ENCODE measurements at places on chromosomes 5 and 9.

DNA sequence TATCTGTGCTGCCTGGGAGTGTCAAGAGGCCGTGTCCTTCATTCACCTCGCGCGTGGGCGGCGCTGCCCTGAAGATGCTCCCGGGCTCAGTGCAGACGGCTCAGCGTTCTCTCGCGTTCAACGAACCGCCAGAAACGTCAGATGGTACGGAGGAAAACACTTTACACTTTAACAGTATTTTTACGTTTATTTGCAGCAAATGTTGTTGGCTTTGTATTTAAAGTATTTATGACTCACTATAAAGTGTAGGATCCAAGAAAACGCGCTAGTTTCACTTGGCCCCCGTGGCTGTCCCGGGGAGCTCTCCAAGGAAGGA is 544 bp upstream of the ERCC6L2 start:
- no peak for DNase-seq

GRCh38 chr5:138159666-138160065 is 18.8 kb downstream of the BRD8 start:
- no peak for DNase-seq

DNA sequence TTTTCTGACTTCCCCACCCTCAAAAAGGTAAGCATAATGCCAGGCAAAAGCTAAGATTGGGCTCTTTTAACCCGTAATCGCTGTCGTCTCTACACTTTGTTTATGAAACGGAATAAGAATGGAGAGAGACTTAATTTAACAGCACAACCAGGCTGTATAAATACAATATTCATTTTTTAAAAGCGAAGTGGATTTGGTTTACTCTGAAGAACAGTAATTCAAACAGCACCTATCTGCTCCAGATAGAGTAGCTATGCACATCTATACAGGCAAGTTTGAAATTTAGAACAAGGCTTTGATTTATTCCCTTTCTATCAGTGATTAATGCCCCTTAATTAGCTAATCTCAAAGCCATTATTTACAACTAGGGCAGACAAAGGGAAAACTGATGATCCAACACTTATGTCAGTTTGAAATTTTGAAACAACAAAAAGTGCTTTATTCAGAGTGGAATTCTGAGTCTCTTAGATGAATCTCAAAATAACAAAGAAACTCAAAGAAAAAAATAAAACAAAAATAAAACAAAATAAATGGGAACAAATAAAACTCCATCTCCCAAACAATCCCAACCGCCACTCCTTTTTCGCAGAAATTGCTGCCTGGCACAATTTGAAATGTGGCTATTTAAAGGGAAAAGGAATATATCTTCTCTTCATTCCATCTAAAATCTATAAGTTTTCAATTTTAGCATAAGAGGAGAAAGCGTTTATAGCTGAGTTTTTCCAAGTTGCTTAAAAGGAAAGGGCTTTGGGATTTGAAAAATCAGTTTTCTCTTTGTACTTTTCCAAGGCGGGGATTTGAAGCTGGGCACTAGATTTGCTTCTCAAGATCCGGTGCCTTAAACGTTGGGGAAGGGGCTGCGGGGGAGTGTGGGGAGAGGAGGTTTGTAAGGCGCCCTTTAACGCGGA is 298.6 kb downstream of the PARP8 start:
- DNase-seq = no peak

DNA sequence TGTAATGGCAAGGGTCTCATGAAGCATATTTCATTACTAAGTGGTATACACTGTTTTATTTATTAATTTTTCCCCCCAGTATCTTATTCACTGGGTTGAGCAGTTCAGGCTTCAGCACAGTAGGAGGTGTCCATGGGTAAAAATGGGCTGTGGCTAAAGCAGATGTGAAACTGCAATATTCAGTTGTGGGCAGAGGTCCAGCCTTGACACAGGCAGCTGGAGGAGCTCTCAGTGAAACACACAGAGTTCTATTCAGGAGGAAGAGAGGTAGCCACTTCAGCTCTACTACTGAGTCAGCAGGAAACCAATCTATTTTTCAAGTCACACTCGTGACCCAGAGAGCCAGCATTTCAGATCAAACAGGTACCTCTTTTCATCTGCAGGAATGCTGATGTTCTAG is 418.3 kb downstream of the CDH10 start:
- no peak for DNase-seq

GRCh38 chr9:37990404-37991015 is 78.5 kb downstream of the SHB start:
- no peak for DNase-seq

- no peak for DNase-seq
These were observed 50.6 kb downstream of the SIL1 start for GRCh38 chr5:139147483-139148087.

DNA sequence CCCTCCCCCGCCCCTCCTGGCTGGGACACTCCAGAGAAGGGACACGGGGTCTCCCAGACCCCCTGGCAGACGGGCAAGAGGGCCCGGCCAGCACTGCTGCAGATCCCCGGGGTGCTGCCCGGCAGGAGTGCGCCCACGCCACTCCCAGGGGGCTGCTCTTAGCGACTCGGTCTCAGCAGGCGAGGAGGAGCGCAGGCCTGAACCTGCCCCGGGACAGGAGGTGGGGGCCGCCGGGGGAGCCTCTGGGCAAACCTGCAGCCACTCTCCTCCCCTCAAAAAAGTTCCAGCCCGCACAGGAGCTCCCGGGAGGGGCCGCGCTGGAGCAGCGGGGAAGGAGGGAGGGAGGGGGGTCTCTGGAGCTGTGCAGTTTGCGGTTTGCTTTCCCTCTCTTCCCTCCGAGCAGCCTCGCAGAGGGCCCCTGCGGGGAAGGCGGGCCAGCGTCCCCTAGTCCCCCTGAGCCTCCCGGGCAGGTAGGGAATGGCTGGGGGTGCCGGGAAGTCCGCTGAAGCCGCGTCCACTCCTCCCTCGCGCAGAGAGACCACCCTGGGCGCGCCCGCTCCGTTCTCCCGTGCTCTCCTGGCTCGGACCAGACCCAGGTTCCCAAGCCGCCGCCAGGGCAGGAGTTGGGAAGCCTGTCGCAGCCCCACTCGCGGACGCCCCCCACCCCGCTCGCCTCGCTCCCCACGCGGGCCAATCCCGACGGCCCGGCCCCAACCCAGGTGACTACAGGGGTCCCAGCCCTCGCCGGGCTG is 44.2 kb downstream of the NACC2 start:
- DNase-seq = peak; percentile 68

DNA sequence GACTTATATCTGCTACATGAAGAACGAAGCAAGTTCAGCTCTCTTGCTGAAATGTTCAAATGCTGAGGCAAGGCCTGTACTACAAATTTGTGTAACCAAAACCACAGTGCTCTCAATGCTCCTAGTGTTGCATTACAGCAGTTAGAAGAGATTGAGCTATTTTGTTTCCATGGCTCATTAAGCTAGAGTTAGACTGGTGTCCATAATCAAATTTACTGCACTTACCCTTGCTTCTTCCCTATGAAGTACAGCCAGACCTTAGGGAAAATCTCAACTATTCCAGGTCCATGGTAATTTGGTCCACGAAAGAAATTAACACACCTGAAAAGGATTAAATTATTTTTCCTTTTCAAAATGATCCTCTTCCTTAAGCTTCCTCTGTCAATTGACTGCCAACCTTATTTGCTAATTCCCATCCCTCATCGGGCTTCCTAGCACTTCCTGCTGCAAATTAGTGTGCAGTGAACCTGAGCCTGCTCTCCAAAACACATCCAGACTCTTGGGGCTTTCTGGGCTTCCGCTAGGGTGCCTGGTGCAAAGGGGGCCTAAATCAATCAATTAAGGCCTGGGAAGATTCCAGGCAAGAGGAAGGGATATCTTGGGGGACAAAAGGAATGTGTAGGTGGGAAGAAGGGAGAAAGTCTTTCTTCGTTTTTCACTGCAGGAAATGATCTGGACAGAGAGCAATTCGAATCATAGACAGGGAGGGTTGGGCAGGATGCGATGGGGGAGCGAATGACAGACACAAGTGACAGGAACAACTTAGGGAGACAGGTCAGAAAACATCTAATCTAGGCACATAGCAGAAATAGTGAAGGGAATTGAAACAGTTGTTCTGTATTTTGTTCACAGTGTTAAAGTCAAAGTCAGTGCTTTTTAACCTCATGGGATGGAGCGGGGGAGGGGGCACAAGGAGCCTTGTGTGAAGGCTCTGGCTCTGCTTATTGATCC is 542.4 kb downstream of the RAB3C start:
- no peak for DNase-seq

- no peak for DNase-seq
These were observed 514 bp downstream of the SOHLH1 start for GRCh38 chr9:135698767-135699166.

- peak; percentile 25 for DNase-seq
These were observed 66.8 kb downstream of the AMBP start for GRCh38 chr9:114011313-114011712.

- no peak for DNase-seq
These were observed 9.4 kb downstream of the JAKMIP2 start for GRCh38 chr5:147773139-147773538.

GRCh38 chr5:72383280-72383679 is 63.1 kb downstream of the PTCD2 start:
- no peak for DNase-seq

DNA sequence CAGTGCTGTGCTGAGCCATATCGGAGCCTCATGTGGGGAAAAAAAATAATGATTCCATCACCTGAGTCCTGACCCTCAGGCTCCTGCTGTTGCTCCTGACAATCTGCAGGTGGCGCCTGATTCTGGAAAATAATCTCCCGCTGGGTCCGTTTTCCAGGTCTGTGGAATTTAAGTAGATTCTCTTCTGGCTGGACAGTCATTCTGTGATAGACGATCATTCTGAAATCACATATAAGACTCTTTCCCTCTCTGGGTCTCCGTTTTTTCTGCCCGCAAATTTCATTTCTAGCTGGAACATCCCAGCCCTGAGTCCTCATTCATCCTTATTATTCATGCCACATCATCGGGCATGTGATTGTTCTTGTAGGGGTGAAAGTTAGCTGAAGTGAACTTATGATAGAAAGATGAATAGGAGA is 22.1 kb upstream of the STXBP1 start:
- no peak for DNase-seq

DNA sequence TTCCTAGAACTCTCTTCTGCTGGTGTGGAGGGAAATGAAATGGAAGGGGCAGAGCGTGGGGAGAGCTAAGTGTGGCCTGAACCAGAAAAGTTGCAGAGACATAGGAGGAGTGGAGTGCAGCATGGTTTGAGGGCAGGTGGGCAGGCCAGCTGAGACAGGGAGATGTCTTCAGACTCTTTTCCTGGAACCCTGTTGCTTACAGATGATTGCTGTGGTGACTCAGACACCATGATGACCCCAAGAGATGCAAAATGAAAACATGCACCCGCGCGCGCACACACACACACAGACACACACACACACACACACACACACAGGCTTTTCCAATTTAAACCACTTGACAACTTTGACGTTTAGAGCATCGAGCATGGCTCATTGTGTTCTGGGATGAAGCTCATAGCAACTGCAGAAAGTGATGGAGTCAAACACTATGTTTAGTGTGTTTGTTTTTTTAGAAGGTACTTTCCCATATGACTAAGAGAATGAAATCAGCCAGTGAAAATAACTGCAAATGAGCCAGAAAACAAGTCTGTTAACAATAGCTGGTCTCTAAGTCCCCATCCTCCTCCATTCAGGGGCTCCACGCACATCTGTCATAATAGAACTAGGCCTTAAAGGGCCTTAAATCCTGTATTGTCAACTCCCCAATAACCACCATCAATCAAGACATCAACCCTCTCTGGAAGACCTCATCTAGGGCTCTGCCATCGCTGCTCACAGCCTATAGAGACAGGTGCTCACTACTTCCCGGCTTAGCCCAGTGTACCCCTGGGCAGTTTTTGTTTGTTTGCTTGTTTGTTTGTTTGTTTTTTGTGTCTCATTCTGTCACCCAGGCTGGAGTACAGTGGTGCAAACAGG is 9.6 kb downstream of the TMOD1 start:
- no peak for DNase-seq

GRCh38 chr5:157059093-157059539 is at the start of gene HAVCR1:
Gene HAVCR1 (minus strand): TSS chr5:157059116. CDS start chr5:157057943, 1,173 bp downstream.
- DNase-seq = no peak

- peak; percentile 20 for DNase-seq
These were observed 7.4 kb downstream of the KIF12 start for GRCh38 chr9:114091711-114092110.

GRCh38 chr9:4640027-4640426 is 22.1 kb upstream of the PLPP6 start:
- no peak for DNase-seq

DNA sequence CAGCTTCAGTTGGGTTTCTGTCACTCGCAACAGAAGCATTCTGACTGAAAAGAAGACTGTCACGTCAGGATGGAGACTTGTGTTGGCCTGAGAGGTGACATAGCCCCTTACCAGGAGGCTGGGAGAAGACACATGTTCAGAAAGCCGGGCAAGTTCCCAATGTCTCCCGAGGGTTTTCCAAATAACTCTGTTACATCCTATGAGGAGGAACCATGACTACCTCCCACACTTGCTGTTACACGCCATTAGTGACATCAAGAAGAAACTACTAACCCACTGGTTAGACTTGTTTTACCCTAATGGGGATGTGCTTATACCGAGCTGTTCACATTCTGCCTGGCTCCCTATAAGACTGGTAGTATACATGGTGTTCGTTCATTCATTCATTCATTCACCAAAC is 33.3 kb downstream of the SH3PXD2B start:
- DNase-seq = no peak

DNA sequence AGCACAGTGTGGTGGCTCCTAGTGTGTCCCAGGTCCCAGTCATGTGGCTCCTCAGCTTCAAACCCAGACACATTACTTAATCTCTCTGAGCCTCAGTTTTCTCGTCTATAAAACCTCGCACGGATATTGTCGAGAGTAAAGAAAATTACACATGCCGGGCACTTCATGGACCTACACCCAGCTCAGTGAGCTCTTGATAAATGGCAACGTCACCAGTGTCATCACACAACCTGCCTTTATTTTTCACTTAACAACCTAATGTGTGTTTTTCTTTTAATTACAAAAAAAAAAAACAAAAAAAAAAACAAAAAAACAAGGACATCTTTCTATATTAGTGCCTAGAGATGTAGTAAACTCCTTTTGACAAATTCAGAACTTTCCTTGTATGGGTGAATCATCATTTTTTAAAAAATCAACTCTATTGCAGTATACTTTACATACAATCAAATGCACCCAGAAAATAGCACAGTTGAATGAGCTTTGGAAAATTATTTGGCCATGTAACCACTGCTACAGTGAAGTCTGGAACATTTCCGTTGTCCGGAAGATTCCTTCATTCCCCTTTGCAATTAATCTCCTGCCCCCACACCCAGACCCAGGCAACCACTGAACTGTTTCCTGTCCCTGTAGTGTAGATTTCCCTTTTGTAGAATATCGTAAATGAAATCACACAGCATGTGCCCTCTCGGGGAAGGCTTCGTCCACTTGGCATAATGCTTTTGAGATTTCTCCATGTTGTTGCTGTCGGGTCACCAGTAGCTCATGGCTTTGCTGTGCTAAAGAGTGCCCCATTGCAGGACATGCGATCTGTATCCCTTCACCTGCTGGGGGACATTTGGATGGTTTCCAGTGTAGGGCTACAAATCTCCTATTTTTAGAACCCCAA is 100.4 kb upstream of the LARP1 start:
- DNase-seq = no peak

- DNase-seq = no peak
These were observed 647 bp upstream of the ADAMTSL2 start for GRCh38 chr9:133533857-133534256.

Data from RWPE2 (cell line).